ENCODE measurements at places on chromosomes 7 and 10.
A peak's percentile ranks its signal among the peaks of the same experiment; 100 is the strongest.

GRCh38 chr10:48550977-48551376 lies 53.9 kb downstream of the ARHGAP22 start:
- no peak for DNase-seq

- DNase-seq, result no peak
Observed at GRCh38 chr7:142969183-142969582, 7.0 kb upstream of the KEL start.

- DNase-seq, result no peak
Observed at GRCh38 chr10:47136866-47137265, 163.1 kb upstream of the GDF10 start.

GRCh38 chr7:70094831-70095230 lies 496.6 kb downstream of the AUTS2 start:
- no peak for DNase-seq

GRCh38 chr7:103134836-103135554 lies 13.9 kb downstream of the NAPEPLD start:
- DNase-seq, result no peak

DNA sequence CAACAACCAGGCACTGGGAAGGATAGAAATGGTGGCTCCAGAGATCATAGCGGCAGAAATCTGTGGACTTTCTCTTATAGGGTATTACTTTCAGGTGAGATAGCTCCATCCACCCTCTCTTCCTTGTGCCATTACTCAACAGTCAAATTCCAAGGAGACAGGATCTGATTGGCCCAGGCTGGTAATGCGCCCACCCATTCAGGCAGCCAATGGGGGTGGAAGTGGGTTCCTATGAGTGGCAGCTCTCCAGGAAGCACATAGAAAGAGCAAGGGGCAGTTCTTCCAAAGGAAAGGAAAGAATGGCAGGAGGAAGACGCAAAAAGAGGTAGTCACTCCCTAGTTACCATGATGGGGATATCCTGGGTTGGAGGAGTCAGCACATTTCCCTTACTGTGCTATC lies 94.4 kb downstream of the STRA8 start:
- DNase-seq, result no peak

- no peak for DNase-seq
Observed at GRCh38 chr10:86693721-86694369, 25.5 kb downstream of the LDB3 start.

DNA sequence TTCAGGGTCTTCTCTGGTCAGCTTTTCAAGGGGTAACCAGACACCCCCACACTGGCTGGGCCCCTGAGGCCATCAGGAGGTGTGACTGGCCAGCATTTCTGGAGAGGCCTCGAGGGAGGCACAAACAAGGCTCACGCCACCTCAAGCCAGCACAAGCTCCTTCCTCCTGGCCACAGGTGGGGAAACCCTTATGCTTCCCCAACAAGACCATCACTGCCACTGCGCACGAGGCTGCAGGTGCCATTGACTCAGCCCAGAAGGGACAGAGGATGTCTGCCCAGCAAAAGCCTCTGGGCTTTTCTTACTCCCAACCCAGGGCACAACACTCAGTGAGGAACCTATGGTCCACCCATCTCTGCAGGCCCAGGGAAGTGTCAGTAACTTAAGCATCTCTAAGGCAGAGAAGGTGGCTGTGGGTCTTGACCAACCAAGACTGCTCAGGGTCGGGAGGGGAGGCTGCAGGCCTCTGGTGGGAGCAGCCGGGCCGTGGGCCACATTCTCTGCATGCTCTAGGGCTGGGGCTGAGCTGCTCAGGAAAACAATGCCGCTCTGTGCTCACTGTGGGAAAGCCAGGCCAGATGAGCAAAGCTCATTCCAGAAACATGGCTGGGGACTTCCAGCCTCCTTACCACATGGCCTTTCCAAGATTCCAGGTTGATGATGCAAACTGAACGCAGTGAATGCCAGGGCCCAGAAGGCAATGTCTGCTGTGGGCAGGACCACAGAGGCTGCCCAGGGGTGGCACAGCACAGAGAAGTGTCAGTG lies 24.2 kb upstream of the RASSF4 start:
- DNase-seq, result peak; percentile 78

DNA sequence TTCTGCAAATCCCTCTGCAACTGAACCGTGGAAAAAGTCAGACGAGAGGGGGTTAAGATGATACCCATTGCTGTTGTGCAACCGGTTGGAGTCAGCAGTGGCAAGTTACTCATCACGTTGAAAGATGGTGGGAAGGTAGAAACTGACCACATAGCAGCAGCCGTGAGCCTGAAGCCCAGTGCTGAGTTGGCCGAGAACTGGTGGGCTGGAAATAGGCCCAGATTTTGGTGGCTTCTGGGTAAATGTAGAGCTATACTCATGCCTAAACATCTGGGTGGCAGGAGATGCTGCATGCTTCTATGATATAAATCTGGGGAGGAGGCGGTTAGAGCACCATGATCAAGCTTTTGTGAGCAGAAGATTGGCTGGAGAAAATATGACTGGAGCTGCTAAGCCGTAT lies 78.6 kb downstream of the ARL5B start:
- DNase-seq, result peak; percentile 63

DNA sequence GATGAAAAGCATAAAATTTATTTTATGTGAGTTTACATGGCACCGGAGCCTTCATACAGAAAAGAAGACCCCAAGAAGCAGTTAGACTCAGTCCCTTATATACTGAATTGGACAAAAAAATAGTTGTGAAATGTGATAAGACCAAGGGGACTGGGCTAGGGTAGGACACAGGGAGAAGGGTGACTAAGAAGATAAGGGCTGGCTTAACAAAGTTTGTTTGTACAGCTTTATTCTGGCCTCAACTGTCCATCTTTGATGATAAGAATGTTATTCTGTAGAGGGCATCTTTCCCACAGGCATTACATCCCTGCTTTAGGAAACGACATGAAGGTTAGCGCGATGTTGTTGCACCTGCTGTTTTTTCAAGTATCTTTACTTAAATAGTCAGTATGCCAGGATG lies 86.5 kb downstream of the SEC61G start:
- no peak for DNase-seq

DNA sequence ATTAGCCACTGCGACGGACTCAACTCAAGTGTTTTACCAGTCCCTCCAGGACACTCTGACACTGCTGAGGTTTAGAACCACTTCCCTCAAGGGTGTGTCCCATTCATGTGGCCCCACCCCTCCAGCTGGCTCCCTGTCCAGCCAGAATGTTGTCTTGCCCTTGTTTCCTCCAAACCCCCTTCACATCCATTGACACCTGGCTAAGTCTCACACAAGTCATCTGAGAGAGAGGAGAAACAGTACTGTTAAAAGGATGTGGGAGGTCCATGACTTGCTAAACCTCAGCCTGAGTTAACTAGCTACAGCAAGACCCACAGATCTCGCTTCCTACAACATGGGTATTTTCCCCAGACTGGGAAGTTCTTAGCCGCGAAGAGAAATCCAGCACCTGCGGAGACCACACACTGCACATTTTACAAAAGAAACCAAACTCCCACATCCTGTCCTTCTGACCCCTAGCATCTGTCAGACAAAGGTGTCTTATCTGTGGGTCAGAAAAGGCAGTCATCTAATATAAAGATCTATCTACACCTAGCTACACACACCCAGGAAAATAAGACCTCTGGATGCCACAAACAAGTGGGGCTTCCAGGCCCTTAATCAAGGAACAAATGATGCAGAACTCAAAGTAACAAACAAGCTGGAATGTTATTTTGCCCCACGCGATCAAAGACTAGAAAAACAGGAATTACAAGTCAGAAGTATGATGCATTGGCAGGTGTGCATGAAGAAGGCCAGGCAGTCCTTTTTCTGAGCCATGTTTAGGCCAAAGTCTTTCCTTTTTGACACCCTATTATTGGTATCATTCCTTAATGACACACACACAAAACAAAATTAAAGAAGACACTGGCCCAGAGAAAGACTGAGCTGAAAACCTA lies 13.9 kb downstream of the OSBPL3 start:
- DNase-seq, result no peak

DNA sequence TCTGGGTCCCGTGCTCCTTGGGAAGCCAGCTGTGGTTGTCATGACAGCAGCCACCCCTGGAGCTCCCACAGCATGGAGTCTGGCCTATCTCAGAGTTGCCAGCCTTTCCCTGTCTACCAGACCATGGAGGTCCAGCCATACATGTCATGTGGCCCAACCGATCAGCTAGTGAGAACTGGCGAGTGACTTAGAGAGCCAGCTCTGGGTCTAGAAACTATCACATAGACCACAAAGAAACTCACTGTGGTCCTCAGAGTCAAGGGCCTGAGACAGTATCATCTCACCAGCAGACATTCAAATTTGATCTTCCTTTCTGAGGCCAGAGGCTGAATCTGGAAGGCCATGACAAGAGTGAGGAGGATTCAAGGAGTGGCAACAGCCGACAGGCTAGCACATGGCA lies 223.3 kb upstream of the GPR26 start:
- DNase-seq, result no peak
